Stimulated activated CD4-positive, alpha-beta T cell treated with anti-CD3 and anti-CD28 coated beads, Interleukin-12 subunit alpha, Interleukin-12 subunit beta, amount 100 ng/mL, for 48 hours (primary cell): ENCODE measurements at places on chromosomes 16 and 17.

GRCh38 chr16:78897299-78897698, 703.2 kb downstream of the MAF start:
- DNase-seq = no peak

DNA sequence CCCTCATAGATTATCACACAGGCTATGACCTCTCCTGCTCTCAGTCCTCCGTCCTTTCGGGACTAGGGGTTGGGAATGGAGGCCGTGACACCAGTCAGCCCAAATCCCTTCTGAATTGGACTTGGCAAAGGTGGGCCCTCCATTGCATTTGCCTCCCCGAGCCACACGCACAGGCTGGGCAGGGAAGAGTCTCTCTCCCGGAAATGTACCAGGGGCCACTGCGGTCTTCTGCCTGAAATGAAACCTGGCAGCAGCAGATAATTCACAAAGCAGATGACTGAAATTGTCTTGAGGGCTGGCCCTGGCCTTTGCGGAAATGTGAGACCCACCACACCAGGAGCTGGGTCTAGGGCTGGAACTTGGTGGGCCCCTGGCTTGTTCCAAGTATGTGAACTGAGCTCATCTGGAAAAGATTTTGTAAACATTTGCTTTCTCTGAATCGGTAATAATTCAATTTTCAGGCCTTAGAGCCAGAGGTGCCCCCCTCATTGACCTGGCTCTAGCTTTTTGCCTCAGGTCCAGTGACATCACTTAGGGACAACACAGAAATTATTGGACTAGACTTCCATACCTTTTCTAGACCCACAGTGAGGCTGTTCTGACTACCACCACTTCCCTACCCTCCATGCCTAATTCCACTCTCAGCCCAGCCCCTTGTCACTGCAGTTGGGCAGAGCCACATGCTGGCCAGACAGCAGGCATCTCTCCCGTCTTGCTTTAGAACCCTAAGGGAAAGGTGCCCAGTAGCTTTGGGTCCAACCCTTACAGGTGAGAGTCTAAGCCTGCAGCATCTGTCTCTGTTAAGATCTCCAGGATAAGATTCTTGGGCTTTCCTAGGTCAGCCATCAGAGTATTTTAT, 75.2 kb downstream of the CCDC182 start:
- no peak for DNase-seq

DNA sequence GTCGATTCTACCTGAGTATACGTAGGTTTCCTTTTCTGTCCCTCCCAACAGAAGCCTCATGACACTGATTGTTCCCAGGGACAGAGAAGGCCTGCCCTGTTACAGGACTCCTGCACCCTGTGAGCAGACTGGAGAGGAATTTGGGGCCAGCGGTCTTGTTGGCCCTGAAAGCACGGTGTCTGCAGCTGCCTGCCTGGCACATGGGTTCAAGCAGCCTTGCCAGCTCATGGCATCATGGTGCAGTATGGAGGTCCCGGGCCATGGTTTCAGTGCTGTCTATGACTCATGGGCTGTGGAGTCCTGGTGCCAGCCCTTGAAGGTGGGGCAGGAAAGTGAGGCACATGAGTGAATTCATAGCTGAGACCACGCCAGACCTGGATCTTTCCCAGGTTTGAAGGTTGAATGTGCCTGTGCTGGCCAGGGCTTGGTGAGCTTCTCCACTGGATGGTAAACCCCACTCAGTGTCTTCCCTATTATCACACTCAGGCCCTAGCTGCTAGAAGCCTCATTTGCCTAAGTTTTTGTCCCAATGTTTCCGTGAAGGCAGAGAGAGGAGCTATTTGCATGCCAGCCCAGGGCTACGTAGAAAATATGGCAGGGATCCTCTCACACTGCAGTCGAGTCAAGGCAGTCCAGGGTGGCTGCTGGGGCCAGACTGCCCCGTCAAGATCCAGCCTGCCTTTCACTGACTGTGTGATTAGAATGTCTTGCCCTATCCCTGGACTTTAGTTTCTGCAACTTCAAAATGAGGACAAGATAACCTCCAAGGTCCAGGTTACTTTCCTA, 277.2 kb upstream of the CCL2 start:
- no peak for DNase-seq

- DNase-seq = no peak
Observed at GRCh38 chr16:85656351-85657266, 32.1 kb downstream of the GINS2 start.

- DNase-seq = no peak
Observed at GRCh38 chr16:5228369-5228768, 130.8 kb upstream of the EEF2KMT start.

- no peak for DNase-seq
Observed at GRCh38 chr17:28443901-28444638, 29.4 kb upstream of the SLC13A2 start.

DNA sequence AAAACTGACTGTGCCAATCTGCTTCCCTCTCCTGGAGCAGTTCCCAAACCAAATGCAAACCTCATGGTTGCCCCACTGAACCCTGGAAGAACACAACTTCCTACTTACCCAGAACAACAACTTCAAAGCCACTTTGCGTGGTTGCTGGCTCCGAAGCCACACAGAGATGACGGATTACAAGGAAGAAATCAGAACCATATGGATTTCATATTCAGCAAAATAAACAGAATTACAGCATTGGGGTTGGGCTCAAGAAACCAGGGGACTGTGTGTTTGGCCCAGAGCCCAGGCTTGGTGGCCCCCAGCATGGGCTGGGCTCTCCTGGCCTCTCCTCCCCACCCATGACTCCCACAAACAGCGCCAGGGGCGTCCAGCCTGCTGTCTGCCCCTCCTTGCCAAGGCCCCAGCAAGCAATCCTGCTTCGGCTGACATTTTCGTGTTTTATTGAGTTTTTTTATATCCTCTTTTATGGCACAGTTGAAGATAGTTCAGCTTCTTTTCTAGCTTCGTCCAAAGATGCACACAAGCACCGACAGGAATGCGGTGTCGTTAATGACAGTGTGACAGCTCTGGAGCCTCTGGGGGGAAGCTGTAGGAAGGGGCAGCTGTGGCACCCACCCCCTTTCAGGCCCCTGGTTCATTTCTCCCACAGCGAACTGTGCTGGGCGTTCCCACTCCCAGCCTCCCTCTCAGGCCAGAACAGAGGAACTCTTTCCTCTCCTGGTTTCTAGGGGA, 137.1 kb downstream of the GAS7 start:
- DNase-seq = no peak

DNA sequence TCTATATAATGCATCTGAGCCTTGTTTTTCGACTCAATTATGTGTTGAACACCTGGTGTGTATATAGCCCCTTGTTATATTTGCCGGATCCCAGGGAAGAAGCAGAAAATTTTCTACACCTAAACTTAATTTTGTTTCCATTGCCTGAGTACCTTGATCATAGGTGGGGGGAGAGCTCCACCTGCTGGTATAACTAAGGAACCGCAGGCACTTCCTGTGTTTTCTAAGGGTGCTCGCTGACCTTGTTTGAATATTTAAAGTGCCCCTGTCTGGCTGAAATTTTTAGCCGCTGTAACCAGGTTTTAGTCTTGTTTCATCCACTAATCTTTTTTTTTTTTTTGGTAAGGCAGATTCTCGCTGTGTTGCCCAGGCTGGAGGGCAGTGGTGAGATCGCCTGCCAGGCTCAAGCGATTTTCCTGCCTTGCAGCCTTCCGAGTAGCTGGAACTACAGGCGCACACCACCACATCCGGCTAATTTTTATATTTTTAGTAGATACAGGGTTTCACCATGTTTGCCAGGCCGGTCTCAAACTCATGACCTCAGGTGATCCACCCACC, 6.5 kb upstream of the NUBP1 start:
- peak; percentile 74 for DNase-seq

DNA sequence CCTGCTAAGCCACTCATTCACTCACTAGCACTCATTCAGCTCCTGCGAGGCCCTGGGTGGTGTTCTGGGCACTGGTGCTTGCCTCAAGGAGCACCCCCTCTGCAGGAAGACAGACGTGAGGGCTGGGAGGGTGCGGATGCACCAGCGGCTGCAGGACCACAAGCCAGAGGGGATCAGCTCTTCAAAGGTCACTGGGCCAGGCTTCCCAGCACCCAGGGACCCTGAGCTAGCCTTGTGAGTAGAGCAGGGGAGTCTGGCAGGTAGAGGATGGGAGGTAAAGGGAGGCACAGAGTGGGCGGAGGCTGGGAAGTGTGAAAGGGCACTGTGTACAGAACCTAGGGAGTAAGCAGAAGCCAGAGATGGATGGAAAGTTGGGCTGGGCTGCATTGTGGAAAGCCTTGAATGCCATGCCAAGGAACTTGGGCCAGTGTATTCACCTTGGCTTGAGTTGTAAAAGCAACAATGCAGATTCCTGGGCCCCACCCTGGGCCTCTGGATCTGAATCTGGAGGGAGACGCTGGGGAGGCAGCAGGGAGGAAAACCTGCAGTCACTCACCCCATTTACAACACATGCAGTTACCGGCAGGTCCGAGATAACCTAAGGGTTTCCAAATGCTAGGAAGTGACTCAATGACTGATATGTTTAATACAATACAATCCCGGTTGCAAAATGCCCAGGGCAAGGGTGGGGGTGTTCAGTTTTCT, 1.7 kb downstream of the IL4R start:
- DNase-seq = peak; percentile 62

- DNase-seq = no peak
Observed at GRCh38 chr16:10408824-10409381, 23.0 kb downstream of the ATF7IP2 start.
